ENCODE measurements at places on chromosomes 2 and 18.

DNA sequence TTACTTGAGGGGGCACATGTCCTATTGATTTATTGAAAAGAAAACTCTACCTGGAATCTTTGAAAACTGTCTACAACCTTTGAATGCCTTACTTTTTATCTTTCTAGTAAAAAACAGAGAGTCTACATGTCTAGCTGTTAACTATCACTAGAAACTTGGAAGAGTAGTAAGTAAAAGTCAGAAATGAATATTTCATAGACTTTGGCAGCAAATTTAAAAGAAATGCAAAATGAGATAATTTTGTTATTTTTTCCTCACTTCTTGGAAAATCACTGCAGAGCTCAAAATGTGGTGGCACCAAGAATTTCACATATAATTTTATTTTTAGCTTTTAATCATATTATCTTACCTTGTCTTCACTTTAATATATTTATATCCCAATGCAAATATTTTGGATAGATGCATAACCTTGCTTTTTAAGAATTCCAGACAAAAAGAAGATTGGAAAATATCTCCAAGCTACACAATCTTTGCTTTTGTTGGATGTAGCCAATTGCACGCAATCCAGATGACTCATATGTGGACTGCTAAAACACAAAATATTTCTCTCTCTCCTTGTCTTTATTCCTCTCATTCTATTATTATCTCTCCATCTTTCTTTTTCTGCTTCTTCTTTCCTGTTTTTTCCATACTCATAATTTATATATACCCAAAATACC, 92.2 kb upstream of the DSEL start:
- DNase-seq: no peak

DNA sequence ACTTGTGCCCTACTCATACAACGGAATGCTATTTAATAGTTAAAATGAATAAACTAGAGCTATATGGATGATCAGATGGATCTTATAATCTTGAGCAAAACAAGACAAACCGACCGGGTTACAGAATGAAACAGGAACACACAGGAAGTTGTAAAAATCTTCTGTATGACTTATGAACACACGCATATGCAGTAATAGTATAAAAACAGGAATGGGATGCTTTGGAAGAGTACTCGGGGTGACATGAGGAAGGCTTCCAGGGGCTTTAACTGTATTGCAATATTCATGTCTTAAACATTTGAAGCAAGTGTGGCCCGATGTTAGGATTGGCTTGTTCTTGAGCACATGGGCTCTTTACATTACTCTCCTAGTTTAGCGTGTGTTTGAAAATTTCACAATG, 14.9 kb upstream of the E2F6 start:
- no peak for DNase-seq

DNA sequence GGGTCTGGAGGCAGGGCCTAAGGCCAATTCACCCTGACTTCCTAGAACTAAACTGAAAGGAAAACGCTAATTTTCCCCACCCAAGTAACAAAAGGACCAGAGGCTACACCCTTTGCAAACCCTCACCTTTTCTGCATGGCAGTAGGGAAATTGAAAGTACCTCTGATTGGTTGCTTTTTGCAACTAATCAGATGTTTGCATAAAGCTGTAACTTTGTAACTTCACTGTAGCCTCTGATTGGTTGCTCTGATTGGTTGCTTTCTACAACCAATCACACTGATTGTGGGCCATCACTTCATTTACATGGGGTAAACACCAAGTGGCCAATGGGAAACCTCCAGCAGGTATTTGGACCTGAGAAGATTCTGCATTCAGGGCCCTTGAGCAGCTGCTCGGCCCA, 20.8 kb downstream of the EIPR1 start:
- DNase-seq: no peak

DNA sequence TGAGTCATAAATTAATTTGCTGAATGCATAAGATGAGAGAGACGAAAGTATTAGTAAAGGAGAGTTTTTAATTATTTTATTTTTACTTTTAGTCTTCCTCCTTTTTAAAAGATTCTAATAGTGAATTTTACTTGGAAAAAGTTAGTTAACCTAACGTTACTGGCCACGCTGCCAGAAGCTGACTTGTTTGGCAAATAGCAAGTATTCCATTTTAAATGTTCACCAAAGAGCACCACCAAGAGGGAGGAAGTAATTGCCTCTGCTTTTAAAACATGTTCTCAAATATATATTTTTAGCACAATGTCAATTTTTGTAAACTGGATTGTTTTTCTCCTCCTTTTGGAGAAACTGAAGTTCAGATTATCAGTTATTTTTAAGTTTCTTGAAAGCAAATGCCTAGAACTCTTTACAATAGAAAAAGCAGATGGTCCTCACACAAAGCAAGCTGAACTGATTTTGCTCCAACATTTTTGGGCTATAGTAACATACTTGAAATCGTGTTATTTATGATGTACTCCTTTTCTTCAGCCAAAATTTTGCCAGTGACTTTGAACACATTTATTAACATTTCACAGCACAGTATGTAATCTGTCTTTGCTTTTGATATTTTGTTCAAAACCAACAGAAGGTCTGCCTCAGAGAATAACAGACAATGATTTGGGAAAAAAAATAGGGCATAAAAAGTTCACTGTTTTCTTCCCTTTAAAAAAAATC, 1311.0 kb upstream of the FAM98A start:
- no peak for DNase-seq

DNA sequence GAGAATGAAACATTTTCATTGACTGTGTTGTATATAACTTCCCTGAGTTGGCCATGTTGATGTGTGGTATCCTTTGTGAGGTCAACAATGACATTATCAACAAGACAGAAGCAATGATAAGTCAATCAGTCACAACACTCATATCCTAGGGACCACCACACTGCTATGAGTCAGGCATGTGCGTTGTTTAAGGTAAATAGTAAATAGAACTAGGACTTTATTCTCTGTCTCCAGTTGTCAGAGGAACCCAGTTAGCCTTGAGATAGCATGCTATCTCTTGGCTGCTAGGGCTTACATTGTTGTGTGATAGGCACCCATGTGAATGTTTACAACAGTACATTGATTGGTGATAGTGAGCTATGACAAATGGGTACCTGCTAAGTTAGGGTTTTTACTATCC, 37.3 kb downstream of the GPD2 start:
- no peak for DNase-seq

GRCh38 chr2:50345701-50346591, 686.0 kb downstream of the NRXN1 start:
- DNase-seq: no peak

GRCh38 chr2:108297436-108298141, 8.9 kb downstream of the SULT1C2 start:
- DNase-seq: no peak

DNA sequence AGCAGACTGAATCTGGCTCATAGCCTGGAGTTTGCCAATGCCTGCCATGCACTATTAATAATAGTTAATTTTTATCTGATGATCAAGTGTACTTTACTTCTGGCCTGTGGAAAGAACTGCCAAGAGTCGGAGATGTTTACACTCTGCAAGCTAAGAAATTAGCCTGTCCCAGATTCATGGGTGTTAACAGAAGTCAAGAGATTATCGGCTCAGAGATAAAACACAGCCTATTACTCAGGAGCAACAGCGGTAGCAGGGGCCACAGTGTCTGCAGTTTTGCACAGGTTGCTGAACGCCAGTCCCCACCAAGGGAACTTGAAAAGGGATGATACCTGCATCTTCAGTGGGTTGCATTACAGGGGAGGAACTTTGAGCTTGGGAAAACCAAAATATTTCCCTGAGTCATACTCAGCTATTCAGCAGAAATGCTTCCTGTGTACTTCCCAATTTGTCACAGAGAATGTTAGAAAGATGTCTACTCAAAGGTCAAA, 4.3 kb upstream of the ADI1 start:
- DNase-seq: no peak

DNA sequence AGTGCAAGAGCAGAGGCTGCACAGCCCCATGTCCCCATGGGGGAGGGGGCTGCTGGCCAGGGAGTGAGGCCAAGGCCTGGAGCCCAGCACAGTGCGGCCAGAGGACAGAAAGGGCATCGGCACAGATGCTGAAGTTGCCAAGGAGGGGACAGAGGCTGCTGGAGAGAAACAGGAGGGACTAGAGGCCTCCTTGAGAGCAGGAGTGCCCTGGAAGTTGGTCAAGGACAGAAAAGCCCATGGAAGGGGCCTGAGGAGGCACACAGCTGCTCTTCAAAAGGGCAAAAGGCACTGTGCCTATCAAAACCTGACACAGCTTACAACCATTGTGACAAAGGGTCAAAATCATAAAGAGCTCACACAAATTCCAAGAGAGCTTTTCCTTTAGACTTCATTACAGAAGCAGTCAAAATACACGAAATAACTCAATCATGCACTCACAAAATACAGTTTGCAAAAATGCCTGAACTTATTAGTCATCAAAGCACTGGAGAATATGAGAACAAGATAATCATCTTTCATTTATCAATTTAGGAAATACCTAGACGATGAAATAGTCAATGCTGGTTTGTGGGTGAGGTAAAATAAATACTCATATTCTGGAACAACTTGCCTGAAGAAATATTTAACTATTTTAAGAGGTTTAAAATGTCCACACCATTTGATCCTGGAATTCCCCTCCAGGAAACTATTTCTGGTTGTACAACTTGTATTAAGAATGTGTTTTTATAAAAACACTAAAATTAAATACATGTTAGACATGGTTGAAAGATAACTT, 79.6 kb downstream of the USP40 start:
- no peak for DNase-seq

GRCh38 chr2:11196246-11196645, 41.0 kb downstream of the SLC66A3 start:
- DNase-seq: no peak

GRCh38 chr2:105822186-105822585, 77.5 kb downstream of the NCK2 start:
- peak; percentile 44 for DNase-seq

GRCh38 chr2:7724336-7724735, 807.1 kb downstream of the RNF144A start:
- no peak for DNase-seq

DNA sequence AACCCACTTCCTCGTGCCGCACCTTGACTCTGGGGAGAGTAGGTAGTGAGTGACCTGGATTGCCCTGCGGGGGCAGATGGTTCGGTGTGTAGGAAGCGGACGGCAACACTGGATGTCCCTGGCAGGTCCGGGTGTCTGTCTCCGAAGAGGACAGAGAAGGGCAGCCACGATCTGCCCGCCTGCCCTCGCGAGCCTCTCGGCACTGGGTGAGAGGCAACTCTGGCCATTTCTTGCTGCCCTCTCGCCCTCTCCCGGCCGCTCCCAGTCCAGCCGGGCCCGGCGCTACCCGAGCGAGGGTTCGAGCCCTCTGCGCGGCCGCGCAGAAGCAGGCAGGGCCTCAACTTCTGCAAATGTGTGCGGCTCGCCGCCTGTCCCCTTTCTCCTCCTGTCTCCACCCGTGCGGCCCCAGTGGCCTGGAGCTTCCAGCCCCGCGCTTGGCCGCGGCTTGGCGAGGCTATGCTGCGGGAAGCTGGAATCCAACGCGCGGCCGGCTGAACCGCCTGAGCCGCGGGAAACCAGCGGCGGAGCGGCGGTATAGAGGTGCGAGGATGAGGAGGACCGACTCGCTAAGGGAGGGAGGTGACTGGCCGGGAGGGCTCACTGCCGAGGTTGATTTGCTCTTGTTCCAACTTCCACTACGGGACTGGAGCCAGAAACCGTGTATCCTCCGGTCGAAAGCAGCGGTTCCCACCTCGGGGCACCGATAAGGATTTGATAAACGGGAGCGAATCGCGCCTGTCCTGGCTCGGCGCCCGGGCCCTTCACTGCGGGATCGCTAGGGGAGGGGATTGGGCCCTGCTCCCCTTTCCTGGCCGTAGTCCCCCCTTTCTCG, 1.5 kb downstream of the EPAS1 start:
- no peak for DNase-seq

GRCh38 chr2:166825914-166826313, 62.4 kb upstream of the XIRP2 start:
- DNase-seq: no peak

DNA sequence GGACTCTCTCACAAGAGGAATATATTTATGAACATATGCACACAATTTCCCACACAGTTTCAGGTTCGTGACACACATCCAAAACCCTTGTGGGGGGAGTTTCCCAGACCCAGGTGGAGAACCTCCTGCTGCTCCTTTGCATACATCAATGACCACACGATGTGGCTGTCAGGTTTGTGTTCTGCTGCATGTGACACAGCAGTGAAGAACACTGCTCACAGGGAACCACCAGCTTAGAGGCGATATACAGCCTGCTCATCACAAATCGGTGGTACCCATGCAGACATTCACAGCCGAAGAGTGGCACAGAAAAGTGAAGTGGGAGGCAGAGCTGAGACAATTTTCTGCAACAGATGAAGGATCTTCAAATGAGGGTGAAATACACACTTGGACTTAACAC, 175.6 kb upstream of the ZFP36L2 start:
- DNase-seq: no peak

DNA sequence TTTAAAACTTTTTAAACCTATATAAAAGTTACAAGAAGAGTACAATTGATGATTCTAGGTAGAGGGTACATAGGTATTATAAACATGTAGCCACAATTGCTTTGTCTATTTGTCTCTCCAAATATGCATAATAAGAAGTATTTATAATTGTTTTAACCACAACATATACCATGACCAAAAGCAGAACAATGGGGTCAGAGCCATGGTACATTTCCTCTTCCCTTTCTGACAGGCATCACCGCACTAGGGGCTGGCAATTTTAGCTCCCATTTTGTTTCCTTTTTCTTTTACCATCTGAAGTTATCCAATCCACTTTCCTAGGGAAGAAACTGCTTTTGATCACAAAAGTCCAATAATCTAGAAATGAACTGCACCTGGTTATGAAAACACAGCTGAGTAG, 49.3 kb downstream of the TMX3 start:
- DNase-seq: no peak

DNA sequence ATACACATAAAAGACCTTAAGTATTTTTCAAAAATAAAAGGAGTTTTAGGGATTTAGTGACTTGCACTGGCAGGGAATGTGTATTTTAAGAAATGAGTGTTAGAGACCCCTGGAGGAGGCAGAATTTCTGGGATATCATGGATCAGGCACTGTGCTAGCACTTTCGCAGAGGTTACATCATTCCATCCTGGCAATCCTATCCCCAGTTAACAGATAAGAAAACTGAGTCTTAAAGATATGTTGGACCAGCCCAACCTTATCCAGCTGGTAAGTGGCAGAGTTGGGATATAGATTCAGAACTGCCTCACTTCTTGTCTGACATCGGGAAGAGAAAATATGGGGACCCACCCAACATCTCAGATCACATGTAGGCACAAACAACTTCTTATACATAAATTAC, 160.3 kb upstream of the EPAS1 start:
- no peak for DNase-seq

DNA sequence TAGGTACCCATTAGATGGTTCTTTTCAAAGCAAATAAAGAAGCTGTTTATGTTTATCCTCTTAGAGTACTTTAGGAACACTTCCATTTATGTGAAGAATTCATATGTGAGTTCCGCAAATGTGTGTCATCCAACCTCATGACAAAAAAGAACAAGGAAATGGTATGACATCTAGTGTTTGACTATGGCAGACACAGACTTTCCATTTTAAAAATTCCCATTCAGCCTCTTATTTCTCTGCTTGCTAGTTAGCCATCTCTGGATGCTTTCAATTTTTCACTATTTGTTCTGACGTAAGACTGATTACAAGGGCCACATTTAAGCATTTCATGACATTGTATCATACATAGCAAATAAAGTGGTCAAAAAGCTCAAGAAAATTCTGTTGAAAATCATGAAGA, 103.0 kb downstream of the ZAP70 start:
- DNase-seq: no peak

- DNase-seq: no peak
Observed at GRCh38 chr18:68997845-68998244, 200.0 kb downstream of the CCDC102B start.

- no peak for DNase-seq
Observed at GRCh38 chr18:36547544-36547943, 250.0 kb downstream of the FHOD3 start.

- DNase-seq: no peak
Observed at GRCh38 chr2:128314348-128315121, 4.1 kb downstream of the HS6ST1 start.

Measured in CD4-positive, alpha-beta T cell treated with Interleukin-4 for 1 hour (primary cell).